Stimulated activated CD4-positive, alpha-beta T cell treated with anti-CD3 and anti-CD28 coated beads, Interleukin-15, amount 100 ng/mL, for 24 hours (primary cell): ENCODE measurements at places on chromosomes 6 and 20.

DNA sequence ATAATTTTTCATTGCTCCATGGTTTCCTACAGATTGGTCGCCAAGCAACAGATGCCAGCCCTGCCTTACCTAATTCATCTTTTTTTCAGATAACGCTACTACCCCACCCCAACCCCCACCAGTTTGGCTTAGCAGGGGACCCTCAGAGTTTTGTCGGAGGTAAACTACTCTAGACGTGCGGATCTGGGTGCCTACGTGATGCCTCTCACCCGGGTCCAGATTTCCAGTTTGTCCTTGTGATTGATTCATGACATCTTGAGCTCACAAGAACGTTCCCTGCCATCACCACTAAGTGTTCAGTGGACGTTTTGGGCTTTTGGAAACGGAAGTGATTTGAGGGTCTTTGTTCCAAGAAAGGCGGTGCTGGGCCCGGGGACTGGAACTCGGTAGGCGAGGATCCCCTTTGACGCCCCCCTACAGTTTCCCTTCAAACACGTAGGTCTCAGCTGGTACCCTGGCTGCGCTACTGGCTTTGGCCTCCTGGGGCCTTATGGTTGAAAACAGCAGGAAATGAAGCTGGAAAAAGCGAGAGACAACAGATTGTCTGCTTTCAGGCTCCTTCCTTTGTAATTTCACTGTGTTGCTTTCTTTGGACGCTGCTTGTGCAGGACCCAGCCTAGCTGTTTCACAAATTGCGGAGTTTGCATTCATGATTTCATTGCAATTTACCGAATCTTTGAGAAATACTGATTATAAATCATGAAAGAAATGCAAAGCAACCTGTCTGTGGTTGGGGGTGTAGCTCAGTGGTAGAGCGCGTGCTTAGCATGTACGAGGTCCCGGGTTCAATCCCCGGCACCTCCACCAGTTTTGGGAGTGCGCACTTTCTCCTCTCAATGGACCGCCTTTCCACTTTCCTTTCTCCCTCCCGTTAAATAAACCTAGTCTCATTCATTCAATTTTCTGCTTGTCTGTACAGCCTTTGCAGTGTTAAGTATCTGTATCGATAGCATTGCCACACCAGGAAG lies 81.0 kb downstream of the GPX5 start:
- peak; percentile 72 for DNase-seq

DNA sequence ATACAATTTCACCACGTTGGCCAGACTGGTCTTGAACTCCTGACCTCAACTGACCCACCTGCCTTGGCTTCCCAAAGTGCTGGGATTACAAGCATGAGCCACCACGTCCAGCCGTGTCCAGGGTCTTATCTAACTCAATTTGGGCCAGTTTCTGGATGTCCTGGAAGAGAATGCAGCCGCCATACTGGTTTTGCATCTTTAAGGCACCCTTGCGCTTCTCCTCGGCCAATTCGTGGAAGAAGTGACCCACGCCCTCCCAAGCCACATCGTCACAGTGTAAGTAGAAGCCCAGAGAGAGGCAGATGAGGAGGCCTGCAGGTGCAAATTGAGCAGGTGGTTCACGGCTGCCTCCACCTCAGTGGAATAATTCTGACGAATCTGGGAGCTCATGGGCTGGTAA lies 3.7 kb upstream of the ZNF335 start:
- no peak for DNase-seq

- no peak for DNase-seq
Measured at GRCh38 chr20:227439-228105, 514 bp downstream of the DEFB129 start.

DNA sequence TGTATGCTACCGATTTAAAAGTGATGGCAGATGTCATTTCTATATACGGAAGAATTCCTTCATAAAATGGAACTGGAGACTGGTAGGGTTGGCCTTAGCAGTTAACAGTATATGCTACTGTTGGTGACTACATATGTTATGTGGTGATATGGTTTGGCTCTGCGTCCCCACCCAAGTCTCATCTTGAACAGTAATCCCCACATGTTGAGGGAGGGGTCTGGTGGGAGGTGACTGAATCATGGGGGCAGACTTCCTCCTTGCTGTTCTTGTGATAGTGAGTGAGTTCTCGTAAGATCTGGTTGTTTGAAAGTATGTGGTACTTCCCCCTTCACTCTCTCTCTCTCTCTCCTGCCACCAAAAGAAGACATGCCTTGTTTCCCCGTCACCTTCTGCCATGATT lies 29.6 kb downstream of the RGS17 start:
- no peak for DNase-seq

DNA sequence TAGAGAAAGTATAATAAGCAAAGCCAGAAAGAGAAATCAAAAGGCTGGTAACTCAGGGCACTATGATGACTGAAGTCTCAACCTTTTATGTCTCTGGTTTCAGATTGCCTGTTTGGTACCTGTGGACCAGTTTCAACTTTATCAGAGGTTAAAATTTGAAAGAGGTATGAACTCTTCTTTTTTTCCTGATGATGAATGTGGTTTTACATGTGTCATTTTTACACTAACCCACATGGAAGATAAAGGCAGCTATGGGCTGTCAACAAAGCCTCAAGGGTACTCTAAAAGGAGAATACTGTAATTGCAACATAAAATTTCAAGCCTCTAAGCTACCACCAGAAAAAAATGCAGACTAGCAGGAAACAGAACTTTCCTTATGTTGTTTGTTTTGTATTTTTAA lies 52.4 kb downstream of the RNF144B start:
- no peak for DNase-seq

DNA sequence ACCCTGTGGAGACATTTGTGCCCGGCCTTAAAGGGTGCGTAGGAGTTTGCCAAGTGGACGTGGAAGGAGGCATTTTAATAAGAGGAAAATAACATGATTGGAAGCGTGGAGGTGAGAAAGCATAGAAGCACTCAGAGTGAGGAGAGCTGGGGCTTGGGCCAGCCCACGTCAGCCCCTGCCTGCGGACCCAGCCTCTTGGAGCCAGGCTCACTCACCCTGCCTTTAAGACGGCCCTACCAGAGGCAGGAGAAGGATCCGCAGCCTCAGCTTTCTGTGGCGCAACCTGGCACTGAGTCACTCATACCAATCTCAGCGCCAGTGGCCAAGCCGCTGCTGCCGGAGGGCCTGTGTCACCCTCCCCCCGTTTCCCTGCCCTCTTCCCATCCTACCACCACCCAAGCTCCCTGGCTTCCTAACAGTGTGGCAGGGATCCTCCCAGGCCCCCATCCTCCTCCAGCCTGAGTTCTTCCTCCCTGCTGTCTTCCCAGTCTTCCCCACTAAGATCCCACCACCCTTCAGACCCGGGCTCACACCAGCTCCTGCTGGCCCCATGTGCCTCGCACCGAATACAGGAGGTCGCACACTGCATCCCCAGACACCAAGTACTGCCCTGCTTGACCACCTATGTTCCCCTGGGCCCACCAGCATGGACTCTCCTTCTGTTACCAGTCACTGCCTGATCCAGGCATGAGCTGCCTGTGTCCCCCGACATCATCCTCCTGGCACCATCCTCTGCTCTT lies 285.2 kb downstream of the UST start:
- DNase-seq = peak; percentile 63

DNA sequence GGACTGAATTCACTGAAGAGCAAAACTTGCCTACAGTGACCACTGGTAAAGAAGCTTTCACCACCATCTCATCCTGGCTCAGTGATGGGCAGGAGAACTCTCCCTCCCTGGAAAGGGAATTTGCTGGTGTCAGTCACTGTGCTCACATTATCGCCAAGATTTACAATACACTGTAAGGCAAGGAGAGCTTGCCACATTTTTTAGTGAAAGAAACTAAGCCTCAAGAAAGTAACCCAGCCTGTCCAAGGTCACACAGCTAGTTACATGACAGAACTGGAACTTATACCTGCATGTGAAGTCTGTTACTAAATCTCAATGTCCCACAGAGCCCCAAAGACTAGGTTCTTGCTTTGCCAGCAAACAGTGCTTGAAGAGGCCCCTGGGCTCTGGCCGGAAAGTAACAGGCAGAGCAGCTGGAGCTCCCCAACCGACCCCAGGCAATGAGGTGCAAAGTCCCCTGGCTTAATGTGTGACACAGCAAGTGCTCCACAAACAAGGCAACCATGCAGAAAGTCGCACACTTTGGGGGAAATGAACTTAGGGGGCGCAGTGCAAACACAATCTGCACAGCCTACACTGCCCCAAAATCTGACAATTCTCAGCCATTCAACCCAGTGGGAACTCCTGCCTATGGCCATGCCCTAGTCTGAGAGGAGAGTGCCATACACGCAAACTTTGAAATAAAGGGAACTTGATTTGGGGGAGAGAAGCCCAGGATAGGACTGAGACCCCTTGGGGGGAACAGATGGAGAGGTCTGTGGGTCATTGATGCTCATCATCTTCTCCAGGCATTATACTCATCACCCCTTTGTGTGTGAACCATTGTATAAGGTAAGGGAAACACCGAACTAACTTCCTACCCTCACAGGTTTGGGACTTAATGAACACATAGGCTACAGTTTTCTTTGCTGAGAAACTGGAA lies 1.9 kb downstream of the BCL2L1 start:
- DNase-seq = peak; percentile 34

- DNase-seq = no peak
Measured at GRCh38 chr6:127792616-127793015, 108.2 kb downstream of the THEMIS start.

DNA sequence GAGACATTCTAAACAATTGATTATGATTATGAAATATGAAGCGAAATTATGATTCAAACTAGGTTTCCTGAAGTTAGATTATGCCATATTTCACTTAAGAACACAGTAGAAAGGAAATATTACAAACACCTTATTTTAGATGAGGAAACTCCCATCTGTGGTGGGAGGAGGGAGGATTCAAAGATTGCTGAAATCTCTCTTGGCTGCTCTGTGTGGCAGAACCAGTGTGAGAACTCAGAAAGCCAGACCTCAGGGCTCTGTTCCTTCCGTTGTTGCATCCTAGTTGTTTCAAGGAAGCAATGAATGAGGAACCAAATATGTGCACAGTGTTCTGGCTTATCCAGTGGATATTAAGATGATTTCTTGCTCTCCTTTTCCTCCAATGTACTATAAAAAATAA lies 2.1 kb downstream of the TAAR5 start:
- DNase-seq = no peak

- no peak for DNase-seq
Measured at GRCh38 chr6:34125939-34126338, 19.9 kb downstream of the GRM4 start.

- no peak for DNase-seq
Measured at GRCh38 chr6:13526357-13526726, 38.9 kb upstream of the GFOD1 start.

DNA sequence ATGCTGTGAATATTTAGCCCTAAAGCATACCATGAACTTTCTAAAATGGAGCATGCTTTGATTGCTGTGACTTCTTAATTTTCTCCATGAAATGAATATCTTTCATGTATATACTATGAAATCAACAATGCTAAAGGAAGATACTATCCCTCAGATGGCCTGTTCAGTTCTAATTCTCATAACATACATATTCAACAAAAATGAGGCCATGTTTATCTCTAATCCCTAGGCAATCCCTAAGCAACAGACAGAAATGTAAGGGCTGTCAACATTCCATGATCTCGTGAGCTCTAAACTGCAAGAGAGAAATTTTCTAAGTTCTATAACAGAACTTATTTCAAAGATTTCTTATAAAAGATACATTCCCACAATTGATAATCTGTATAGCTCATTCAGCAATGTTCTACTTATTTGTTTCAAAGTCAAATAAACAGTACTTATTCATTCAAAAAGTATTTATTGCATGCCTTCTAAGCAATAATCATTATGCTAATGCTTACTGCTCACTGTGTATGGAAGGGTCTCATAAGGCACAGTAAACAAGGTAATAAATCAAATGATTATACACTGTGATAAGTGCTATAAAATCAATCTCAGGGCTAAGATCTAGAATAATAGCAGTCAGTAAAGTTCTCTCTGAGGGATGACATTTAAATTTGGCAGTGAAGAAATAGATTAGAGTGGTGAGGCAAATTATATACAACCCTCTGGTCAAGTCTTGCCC lies 492.9 kb downstream of the PHF3 start:
- no peak for DNase-seq

- no peak for DNase-seq
Measured at GRCh38 chr6:169639653-169640278, 62.1 kb downstream of the WDR27 start.

DNA sequence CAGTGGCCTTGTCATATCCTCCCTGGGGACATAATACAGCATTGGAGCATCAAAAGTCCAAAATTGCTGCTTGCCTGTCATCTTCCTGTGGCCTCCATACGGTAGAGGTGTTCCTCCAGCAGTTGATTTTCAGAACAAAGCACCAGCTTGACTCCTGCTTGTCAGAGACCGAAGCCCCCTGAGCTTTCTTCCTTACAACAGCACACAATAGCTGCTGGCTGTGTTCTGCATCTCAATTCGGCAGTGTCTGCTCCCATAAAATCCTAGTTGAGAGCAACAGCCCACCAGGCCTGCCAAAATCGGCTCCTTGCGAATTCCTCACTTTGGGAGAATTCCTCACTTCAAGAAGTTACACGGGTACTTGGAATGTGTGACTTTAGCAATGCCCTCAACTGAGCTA lies 372.9 kb downstream of the SAMD5 start:
- no peak for DNase-seq

DNA sequence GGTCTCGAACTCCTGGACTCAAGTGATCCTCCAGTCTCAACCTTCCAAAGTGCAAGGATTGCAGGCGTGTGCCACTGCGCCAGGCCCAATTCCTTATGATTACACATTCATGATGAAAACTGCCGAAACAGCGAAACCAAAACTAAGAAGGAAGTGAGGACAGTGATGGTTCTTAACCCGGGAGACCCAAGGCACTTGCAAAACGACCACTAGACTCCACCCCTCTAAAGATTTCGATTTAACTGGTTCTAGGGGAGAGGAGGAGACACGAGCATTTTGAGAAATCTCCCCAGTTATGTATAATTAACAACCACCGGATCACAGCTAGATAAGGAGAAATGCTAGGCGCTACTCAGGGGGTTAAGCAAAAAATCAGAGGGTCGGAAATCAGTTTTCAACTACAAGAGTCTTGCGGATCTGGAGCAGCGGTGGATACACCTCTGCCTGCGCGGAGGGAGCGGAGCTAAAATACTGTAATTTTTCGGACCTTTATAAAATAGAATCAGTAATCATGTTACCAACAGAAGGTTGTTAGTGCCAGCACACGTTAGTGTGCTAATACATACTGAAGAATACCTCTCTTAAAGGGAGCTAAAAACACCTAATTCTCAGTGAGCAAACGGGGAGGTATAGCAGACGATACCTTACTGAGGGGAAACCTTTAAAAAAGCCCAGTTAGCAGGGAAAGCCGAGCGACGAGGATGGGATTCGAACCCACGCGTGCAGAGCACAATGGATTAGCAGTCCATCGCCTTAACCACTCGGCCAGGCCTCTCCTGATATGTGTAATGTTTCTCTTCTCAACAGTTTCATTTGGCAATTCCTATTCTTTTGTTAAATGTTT lies 60.0 kb upstream of the BTN3A2 start:
- peak; percentile 86 for DNase-seq

- no peak for DNase-seq
Measured at GRCh38 chr6:110419028-110419739, 3.8 kb upstream of the DDO start.

GRCh38 chr20:45055056-45055455 lies 45.9 kb downstream of the KCNS1 start:
- DNase-seq = no peak

- DNase-seq = no peak
Measured at GRCh38 chr6:21437581-21437980, 156.0 kb upstream of the SOX4 start.

GRCh38 chr6:5466281-5467136 lies 205.2 kb downstream of the FARS2 start:
- DNase-seq = no peak

GRCh38 chr20:51712501-51713212 lies 55.5 kb downstream of the ATP9A start:
- no peak for DNase-seq
